Activated CD8-positive, alpha-beta memory T cell treated with anti-CD3 and anti-CD28 coated beads for 1 hour (primary cell): ENCODE measurements at places on chromosomes 4 and X.
A peak's percentile ranks its signal among the peaks of the same experiment; 100 is the strongest.

- no peak for DNase-seq
These were observed 588.9 kb downstream of the ZNF674 start for GRCh38 chrX:45956191-45956870.

- DNase-seq = peak; percentile 10
These were observed 65.6 kb downstream of the JAKMIP1 start for GRCh38 chr4:6134612-6135220.

DNA sequence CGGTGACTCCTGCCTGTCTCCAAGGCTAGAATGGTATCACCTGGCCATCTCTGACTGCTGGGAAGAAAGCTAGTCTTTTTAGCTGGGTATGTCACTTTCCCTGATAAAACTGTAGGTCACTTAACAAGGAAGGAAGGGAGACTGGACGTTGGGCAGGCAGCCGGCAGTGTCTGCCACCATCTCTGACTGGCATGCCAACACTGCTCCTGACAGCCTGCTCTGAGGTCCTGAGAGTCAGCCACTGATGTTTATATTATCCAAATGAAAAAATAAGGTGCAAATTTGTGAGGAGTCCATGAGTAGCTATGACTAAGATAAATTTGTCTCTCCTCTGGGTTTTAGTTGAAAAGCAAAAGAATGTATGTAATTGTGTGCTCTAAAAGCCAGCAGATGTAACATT, 77.2 kb downstream of the SNX25 start:
- no peak for DNase-seq

- no peak for DNase-seq
These were observed 15.1 kb upstream of the CAMK2D start for GRCh38 chr4:113776679-113777078.

- DNase-seq = no peak
These were observed at the start of gene CXXC4 for GRCh38 chr4:104494822-104495559. TSS of gene CXXC4 (minus strand) at chr4:104494894. CDS start at chr4:104491802, 3,092 bp downstream.

DNA sequence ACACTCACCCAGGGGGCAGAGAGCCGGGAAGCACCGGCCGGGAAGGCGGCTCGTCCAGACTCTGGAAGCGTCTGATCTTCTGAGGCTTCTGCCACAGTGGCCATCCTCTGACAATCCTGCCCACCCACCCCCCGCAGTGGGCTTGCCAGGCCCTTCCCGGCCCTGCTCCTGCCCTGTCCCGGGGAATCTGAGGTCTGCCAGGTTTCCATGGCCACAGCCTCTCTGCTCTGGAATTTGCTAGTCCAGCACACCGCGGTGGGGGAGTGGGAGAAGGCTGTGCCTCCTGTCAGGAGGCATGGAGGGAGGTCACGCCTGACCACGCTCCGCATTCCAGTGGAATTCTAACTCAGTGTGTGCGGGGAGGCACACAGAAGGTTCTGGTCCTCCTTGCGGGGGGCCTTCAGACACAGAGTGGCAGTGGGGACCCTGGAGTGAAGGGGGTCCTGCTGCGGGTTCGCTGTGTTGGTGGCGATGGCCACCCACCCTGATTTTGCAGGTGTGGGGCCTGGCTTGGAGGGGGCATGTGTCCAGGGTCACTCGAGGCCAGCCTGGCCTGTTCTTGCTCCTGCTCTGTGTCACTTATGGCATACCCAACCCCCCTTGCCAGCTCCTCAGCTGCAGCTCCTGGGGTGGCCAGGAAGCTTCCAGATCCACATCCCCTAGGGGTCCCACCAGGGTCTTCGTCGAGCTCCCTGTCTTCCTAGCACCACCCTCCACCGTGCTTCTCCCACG, 55.6 kb upstream of the ADRA2C start:
- DNase-seq = no peak

GRCh38 chr4:114306946-114307345, 291.7 kb upstream of the UGT8 start:
- no peak for DNase-seq

DNA sequence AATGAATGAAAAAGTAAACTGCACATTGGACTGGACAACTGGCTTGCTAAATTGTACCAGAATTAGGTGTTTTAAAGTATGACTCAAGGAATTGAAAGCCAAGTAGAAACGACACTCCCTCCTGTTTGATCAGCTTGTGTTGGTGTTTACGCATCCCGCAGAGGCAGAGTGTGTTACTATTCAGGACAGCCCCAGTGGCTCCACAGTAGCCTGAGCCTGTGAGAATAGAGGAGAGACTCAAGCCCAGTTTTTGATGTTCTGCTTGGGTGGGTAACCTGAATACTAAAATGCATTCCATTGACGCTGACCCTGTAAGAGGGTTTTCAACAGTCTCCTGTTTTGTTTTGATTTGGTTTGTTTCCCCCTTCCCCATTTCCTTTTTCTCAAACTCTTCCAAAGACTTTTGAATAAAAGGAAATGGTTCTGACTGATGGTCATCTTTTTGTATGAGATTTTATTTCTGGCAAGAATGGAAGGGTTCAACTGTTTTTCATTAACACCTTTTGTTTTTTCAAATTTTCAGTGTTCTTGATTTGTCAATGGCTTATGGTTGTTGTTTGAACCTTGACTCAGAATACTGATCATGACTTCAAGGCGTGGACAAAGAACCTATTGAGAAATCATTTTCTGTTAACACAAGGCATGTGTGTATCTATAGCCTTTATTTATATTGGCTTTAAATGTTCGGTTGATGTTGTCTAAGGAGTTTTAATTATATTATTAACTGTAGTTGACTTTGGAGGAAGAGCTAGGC, 10.2 kb downstream of the ADGRL3 start:
- DNase-seq = no peak

DNA sequence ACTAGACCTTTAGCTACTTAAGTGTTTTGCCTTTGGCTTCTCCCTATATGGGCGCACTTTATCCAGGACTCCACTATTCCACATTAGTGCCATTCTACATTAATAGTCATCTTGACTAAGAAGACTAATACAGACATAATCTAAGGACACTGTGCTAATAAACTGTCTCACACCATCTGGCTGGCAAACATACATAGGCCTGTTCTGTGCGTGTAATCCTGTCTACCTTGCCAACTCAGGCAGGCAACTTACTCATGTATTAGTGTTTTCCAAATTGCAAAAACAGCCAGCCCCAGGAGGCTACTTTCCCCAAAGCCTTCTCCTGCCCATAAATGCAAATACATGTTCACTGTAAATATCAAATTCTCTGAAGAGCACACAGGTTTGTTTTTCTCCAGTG, 587.3 kb downstream of the TMA16 start:
- DNase-seq = no peak

- no peak for DNase-seq
These were observed 247.9 kb downstream of the ADAM29 start for GRCh38 chr4:175166020-175166419.

GRCh38 chr4:30903502-30904214, 183.5 kb downstream of the PCDH7 start:
- no peak for DNase-seq

DNA sequence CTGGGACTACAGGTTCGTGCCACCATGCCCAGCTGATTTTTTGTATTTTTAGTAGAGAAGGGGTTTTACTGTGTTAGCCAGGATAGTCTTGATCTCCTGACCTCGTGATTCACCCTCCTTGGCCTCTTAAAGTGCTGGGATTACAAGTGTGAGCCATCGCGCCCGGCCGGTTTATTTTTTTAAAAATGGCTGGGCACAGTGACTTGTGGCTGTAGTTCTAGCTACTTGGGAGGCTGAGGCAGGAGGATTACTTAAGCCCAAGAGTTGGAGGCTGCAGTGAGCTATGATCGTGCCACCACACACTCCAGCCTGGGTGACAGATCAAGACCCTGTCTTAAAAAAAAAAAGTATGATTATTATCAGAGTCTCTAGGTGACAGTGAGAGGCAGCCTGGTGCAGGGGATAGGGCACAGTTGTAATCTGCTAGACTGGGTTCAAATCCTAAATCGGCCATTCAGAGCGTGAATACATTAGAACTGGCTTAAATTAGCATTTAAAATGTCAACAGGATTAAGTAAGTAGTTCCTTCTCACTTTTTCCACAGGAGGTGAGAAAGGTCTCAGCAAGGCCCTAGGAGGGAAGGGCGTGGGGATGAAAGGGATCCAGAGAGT, 435 bp upstream of the MGST2 start:
- DNase-seq = no peak

DNA sequence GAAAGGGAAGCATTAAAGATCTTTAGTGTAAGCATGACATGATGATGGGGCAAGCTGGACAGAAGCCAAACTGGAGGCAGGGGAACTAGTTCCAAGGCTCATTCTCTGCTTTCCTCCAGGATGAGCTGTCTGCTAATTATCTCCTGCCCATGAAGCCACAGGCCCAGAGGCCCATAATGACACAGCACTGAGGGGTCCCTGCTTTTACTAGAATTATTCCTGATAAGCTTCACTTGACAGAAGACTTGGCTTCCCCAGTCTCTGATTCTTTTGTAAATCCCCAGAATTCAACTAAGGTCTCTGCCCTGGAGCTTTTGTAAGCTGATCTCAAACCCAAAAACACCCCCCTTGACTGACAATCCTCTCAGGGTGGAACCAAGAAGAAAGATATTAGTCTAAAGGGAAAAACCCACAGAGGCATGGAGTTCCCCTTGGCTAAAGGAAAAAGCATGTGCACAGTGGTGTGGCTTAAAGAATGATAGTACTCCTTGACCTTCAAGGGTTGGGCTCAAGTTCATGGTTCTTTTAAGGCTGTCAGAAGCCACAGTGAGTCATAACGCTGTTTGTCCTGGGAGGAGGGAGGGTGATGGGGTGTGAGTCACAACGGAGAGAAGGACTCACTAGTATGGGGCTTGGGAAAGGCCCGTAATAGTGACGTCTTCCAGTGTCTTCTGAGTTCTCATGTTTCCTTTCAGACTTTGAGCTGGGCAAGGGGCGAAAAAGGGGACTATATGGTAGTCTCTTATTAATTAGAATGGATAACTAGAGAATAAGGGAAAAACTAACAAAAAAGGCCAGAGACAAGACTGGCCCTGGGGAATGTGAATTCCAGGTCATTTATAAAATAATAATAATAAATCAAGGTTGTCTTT, 146.0 kb upstream of the CPEB2 start:
- DNase-seq = no peak

DNA sequence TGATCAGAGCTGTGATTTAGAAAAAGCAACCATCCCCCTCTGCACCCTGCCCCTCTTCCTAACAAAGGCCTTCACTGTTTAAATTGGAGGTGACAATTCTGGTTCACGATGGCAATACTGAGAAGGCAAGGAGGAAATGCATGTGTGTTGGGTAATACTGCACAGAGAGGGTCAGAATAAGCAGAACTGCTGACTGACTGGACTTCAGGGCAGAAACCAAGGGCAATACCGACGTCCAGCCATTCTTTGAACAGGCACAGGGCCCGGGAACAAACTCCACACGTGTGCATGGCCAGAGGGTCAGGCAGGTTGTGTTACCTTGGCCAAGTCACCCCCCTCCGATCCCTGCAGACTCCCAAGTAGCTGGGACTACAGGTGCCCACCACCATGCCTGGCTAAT, 6.0 kb downstream of the ACSL1 start:
- no peak for DNase-seq

DNA sequence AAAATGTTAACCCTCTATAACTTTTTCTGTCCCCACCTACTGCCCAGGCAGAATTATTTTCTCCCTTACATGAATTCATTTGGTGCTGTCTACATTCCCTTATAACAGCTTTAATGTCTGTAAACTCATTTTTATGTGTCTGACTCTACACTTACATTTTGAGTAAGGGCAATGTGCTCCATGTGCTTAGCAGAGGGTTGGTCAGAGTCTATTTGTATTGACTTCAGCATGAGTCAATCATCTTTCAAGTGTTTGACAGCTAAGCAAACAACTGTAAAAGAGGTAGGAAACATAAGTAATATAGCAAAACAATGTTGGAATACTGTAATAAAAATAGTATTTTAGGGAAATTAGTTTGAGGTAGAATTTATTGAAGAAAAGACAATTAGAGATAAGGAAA, 6.3 kb downstream of the IL15 start:
- DNase-seq = no peak

DNA sequence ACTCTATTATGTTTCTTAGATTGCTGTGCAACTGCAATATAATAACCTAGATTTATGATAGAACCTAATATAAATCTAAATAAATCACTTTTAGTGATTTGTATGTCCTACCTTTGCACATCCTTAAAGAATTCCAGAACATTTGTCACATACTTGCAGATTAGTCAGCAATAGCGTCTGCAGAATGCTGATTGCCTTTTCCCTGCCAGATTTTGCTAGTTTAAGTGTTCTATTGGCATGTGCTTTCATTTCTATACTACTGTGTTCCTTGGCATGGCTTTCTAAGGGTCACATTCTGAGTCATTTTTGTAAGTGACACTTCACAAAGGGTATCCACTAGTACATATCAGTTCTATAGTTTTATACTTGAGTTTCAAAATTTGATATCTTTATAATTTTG, 303.1 kb upstream of the GIMD1 start:
- DNase-seq = no peak

DNA sequence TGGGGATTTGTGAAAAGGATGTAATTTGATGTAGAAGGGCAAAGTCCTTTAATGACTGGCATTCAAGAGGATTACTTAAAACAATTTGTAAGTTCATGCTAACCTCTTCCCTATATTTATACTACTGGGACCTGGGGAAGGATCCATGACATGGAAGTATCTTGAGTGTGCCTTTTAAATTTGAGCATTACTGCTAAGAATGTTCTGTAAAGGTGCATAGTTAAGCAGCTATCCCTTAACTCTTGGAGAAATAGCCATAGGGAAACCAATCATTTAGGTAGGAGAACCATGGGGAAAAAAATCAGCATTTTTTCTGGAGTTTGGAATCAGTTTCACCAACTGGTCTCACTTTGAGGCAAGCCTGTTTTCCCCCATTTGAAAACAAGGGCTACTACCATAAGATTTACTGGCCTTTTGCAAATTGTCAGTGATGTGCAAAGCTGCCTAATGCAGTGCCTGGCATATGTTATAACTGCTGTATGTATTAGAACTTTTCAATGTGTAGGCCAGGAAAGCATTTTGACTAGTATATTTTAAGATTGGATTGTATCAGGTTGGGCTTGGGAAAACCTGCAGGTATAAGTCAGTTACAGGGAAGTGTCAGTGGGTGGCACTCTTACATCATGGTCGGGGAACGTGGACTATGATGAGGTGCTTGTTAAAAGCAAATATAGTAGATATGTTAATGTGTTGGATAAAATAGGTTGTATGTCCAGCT, 72.1 kb downstream of the PRSS12 start:
- no peak for DNase-seq

DNA sequence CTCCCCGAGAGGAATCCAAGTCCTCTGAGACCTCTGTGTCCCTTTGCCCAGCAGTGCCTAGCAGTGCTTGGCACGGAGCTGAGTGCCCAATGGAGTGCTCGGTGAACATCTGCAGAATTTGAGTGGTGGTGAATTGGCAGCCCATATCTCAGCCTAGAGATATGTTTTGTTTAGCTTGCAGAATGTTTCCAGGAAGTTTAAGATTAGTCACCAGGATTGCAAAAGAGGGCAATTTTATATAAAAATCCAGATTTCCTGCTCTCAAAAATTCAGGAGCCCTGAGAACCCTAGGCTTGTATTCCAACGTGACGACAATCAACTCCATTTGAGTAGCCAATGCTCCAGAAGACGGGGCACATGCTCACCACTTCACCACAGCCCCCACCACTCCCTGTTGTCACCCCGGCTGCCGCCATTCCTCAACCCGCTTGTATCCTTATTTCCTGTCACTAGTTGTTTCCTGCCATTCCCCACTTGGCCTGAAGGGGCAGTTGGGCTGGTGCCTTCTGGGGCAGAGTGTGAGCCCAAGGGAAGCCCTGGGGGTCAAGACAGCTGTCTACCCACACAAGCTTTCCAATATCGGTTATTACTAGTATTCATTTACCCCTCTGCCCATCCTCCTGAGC, 116.9 kb downstream of the EFNB1 start:
- no peak for DNase-seq

GRCh38 chr4:128323401-128323800, 35.8 kb upstream of the PGRMC2 start:
- no peak for DNase-seq
